ENCODE measurements at places on chromosomes 1 and 21. TPM values are rescaled to one million over a fixed set of nuclear protein-coding genes. Genes with fewer than 3 reads are reported as not detected.

The NBPF6 gene
- not detected for total RNA-seq

The LRRC71 gene
- not detected for total RNA-seq

The APOBEC4 gene
- not detected for total RNA-seq

The NEK2 gene
- total RNA-seq = 52.6 TPM

The ITLN2 gene
- total RNA-seq = not detected

The TDRD5 gene
- total RNA-seq = not detected

DNA sequence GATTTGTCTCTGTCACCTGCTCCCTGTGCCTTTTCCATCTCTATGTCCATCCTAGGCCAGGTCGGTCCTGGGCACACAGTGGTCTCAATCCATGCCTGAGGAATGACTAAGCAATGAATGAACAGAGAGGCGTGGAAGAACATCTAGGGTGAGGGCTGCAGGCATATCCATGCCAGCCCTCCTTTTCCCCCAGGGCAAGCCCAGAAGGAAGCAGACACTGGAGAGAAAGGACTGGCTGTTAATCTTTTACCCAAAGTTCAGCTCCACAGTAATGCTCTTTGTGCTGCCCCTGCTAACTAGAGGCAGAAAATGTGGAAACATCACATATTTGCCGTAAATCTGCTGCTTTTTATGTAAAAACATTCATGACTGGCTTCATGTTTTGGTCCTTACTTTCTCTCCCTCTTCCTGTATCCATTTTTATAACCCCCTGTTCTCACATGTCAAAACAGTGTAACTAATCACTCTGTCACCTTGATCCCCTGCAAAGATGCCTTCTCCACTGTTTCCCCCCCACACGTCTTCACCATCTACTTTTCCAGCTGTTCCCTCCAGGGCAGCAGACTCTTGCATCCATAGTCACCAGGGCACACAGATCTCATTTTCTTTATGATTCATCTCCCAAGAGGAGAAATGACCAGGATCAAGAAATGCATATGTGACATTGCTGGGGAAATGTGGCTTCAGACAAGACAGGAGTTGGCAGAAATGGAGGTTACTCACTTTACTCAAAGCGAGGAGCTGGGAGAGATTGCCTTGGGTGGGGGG is 166.4 kb upstream of the PROX1 start:
- DNase-seq = no peak

DNA sequence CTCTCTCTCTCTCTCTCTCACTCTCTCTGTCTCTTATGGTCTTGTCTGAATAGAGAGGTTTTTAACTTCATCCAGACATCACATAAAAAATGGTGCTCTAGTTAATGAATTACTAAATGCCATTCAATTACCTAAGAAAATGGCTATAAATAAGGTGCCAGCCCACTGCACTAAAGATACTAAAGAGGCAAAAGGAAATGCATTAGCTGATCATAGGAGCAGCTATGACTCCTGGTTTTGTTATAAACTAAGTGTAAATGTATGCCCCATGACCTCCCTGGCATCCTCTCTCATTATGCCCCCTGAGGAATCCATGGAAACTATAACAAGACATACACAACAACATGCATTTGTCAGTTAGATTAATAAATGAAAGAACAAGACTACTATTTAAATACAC is 57.5 kb upstream of the PDC start:
- DNase-seq = no peak

DNA sequence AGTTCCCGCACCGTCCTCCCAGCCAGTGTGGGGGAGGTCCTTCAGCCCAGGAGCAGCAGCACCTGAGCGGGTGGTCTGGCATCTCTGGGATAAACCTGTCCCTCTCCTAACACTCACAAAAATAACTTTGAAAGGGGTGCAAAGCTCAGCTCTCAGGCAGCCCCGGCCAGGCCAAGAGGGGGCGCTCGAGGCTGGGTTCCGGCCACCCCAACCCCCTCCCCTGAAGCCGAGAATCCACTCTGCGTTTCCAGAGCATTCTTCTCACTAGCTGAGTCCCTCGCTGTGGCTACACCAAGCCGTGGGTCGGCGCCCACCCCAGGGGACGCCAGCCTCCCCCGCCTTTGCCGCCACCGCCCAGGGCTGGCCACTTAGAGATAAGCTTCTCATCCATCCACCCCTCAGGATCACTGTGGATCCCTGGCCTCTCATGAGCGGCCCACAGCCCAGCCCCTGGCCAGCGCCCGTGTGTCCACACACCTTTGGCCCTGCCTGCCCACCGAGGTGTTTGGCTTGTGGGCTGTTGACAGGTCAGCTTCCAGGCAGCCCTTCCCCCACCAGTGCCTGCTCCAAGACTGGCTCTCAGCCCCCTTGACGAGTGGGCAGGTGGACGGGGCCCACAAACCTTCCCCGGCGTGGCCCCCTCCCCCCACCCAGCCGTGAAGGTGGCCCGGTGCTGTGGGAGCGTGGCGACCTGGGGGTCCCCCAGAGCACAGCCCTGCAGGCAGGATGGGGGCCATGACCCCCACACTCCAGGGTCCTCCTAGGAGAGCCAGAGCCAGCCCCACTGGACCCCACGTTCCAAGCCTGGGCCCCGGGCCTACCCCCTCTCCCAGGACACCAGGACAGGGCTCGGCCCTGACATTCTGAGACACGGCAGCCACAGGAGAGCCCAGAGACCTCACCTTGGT is 1.9 kb downstream of the FTCD start:
- peak; percentile 59 for DNase-seq

- DNase-seq = no peak
Observed at GRCh38 chr21:37749132-37749531, 167.1 kb downstream of the KCNJ6 start.

DNA sequence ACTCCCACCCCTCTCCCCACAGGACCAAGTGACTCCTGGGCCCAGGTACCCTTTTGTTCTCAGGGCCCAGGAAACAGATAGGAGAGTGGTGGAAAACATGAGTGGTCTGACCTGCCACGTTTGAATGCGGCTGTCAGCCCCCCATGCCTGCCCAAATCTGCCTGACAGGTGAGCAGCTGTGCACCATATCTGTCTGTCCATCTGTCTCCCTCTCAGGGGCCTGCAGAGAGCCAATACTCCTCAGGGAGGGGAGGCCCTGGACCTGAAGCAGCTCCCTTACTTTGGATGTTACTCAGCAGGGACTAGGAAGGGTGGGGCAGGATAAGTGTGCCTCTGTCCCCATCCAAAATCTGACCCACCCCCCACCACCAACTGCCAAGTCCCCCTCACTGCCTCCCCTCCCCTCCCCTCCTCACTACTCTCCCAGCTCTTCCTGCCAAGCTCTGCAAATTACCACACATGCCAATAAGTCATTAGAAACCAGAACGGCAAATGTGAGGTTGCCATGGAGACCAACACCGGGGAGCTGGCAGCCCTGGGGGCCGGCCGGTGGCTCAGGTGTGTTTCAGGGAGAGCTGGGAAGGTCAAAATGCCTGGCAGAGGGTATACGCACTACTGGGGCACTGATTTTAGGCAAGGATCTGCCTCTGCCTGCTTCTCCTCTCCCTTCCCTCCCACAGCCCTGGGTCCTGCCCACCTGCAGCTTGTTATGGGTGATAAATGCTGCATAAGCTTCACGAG is 11.5 kb downstream of the LRRN2 start:
- no peak for DNase-seq

GRCh38 chr1:49050041-49050440 is 273.4 kb upstream of the BEND5 start:
- DNase-seq = no peak

- no peak for DNase-seq
Observed at GRCh38 chr1:159958719-159959380, 4.8 kb upstream of the SLAMF9 start.

- DNase-seq = no peak
Observed at GRCh38 chr1:232183802-232184201, 446.1 kb downstream of the SIPA1L2 start.

DNA sequence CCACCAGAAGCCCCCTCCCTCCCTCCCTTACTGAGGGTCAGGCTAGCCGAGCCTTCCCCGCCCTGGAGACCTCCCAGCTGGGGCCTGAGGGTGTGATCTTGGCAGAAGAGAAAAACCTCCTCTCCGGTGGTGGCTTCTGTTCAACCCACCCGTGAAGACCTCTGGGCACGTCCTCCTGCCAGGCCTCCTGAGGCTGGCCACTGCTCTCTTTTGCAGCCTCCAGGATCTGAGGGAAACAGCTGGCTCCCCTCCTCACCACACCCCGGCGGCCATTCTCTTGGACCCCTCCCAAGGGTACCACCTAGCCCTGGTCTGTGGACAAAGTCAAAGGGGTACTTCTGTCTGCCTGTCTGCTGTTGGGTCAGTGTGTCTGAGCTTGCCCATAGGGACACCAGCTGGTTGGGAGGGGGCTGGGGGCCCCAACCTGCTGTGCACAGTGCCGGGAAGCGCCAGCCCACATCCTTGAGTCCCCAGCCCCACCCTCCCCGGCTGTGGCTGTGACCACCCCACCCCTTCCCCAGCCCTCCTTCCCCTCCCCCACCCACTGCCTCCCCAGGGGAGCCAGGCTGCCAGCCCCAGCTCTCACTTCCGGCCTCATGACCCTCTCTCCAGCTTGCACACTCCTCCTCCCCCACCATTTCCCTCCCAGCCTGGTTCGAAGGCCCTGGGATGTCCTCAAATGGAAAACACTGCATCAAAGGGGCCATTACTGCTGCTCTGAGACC is 48.1 kb downstream of the AHDC1 start:
- peak; percentile 65 for DNase-seq

DNA sequence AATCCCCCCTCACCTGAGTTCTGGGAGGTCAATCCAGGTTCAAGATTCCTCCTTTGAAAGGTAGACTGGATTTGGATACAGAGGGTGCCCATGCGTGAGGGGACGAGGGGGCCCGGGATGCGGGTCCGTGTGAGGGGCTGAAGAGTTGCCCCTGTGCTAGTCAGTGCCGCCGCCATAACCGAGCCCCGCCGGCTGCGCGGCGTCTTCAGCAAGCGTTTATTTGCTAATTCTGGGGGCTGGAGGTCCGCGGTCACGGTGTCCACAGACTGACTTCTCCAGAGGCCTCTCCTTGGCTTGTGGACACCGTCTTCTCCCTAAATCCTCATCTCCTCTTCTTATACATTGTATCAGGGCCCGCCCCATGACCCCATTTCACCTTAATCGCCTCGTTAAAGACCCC is 20.9 kb upstream of the SAMD11 start:
- no peak for DNase-seq

DNA sequence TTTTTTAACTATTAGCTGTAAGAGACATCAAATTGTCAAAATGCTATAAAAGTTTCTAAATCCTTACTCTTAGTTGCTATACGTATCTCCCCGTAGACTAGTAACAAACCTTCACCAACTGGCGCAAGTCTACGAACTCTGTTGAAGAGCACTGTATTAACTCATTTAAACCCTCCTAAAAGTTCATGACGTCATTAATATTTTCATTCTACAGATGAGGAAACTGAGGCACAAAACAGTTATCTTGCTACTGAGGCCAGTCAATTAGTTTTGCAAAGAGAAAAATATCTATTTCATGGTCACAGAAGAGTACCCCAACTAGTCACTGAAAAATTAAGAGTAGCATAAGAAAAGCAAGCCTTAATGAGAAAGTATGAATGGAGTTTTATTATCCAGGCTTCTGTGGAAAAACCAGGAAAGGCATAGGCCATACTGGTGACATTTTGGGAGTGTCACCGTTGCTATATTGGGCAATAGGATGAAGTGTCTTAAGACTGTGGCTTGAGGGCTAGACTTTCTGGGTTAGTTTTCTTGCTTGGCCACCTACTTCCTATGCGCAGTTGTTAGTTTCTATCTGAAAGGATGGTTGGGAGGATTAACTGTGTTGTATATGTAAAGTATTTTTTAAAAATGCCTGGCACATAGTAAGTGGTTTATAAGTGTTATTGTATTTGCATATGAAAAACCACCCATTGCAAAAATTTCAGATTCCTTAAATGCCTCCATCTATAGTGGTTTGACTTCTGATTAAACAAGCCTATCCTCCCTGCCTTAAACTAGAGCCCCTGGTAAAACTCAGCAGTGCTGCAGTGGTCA is 52.4 kb upstream of the SYT14 start:
- no peak for DNase-seq

DNA sequence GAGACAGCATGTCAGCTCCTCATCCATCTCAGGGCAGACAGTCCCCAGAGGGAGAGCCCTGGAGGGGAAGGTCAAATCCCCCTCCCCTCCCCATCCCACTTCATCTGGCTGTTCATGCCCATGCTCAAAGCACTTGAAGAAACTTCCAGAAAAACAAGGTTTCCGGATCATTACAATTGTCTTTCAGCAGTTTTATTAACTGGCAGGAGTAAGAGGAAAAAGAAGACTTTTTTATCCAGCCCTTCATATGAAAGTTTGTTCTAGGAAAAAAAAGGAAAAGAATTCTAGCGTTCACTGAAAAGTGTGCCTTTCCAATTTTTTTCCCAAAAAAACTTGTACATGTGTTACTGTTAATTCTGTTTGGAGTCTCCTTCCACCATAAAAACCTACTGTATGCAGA is 145.7 kb upstream of the TIAM1 start:
- DNase-seq = no peak

GRCh38 chr1:20125100-20125499 is 5.8 kb upstream of the PLA2G2D start:
- no peak for DNase-seq

DNA sequence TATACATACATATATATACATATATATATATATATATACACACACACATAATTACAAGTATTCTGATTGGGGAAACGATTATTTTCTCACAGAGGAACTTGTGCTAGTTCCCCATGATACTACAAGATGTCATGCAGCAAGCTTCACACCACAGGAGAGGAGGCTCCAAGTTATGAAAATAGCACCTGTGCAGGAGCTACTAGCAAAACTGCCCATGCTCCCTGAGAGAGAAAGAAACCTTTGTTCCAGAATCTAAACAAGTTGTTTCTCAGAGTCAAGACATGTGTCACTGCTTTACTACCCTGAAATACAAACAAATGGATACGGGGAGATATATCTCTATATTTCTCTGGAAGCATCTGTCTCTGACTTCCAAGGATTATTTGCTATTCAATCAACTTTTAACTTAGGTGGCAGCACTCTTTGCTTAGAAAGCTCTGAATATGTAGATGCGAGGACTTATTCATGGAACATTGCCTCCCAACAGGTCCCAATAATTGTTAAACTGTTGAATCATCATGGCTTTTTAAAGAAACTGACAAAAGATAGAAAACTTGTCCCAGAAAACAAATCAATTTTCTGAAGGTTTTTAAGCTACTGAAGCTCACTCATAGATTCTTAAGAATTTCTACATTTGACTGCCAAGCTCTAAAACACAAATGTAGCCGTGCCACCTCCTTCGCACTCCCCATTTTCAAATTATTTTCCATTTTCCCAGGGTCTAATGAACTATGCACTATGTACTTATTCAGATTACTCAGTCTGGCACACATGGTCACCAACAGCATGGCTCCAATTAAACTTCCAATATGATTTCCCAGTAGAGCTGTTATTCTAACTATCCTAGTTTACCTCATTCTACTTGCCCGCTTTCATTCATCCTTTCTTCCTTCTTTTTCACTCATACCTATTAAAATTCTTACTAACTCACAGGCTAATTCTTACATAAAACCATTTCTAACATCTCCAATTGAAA is 929.1 kb downstream of the LTN1 start:
- no peak for DNase-seq

Measured in activated CD8-positive, alpha-beta T cell treated with anti-CD3 and anti-CD28 coated beads, Interleukin-2, amount 10 ng/mL, durations not matched to agents 7 days and 5 days (primary cell).